M059J (cell line): ENCODE measurements at places on chromosomes 11 and 22.

DNA sequence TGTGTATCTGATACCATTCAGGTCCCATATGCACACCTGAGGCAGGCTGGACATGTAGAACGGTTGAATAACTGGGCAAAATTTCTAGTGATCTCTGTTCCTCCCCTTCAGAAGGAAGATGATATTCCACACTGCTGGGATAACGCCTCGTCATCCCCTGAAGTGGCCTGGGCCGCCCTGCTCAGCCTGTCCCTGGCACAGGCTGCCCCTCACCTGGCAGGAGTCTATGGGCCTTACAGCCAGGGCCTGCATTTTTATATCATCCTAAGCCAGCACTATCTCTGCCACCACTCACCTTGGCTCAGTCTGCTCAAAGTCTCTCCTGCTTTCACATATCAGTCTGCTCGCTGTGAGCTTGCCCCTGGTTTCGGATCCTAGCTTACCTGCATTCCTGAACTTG is 209.2 kb downstream of the CSNK2A3 start:
- DNase-seq = no peak

DNA sequence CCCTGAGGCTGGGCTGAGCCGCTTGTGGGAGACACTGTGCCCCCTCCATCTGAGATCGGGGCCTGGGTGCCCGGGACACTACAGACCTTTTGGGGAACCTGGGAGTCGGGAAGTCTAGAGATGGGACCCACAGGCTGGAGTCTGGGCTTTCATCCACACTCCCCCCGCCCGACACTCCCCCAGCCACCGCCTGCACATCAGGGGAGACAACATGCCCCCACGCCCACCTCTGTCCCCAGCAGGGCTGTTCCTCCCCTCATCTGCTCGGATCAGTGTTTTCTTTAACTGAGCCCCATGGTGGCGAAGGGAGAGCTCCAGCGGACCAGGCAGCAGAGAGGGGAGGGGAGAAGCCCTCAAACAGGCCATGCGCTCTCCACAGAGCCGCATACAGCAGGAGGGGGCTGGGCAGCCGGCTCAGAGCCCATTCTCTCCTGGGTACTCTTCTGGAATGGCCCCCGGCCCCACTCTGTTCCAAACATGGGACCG is 174.7 kb downstream of the IGLL1 start:
- DNase-seq = no peak

- DNase-seq = no peak
These were observed 519.6 kb downstream of the NTM start for GRCh38 chr11:131889760-131890581.

- peak; percentile 90 for DNase-seq
These were observed 10.3 kb upstream of the CCDC86 start for GRCh38 chr11:60831501-60832079.

DNA sequence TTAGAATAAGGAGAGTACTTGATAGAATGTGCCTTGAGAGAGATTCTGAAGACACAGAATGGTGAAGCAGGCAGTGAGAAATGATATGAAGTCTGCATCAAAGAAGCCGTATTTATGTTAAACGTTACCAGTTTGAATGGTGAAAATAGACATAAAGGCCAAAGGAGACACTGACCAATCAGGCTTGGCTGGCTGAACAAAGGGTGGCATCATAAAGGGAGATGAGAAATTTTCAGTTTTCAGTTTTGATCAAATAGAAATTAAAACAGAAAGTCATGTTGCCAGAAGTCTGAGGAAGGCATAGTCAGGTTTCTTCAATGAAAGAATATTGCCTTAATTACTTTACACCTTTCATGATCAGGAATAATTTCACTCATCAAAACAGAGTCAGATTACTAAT is 6.6 kb downstream of the OR51F1 start:
- no peak for DNase-seq

GRCh38 chr11:79430280-79430679 is 10.6 kb downstream of the TENM4 start:
- DNase-seq = peak; percentile 37

GRCh38 chr11:1763336-1763795 is 361 bp downstream of the CTSD start:
- no peak for DNase-seq
